ENCODE measurements at places on chromosomes 7 and 10.
A peak's percentile ranks its signal among the peaks of the same experiment; 100 is the strongest.

GRCh38 chr7:19009936-19010280 is 107.5 kb downstream of the TWIST1 start:
- no peak for DNase-seq

DNA sequence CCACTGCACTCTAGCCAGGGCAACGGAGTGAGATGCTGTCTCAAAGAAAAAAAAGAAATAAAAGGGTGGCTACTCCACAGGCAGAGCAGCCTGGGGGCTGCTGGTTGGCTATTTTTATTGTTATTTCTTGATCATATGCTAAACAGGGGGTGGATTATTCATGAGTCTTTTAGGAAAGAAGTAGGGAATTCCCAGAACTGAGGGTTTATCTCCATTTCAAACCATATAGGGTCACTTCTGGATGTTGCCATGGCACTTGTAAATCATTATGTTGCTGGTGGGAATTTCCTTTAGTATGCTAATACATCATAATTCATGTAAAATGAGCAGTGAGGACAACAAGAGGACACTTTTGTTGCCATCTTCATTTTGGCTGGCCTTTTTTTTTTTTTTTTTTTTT is 52.1 kb upstream of the GHITM start:
- no peak for DNase-seq

DNA sequence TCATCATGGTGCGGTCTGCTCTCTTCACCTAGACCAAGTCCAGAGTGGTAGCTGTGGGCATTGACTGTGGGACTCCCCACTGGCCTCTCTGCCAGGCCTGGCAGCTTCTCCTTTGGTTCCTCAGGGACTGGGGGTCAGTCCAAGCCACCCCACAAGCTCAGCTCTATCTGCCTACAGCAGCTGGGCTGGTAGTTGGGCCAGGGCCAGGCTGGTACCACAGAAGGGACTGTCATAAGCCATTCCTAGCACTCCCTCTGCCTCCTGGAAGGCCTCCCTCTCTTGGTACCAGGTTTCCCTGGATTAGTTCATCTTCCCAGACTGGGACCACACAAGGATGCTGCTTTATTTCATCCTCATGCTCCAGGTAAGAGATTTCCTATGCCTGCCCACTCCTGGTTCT is 24.2 kb upstream of the UNC5B start:
- no peak for DNase-seq

- no peak for DNase-seq
Measured at GRCh38 chr10:45451407-45451806, 77.4 kb downstream of the ALOX5 start.

DNA sequence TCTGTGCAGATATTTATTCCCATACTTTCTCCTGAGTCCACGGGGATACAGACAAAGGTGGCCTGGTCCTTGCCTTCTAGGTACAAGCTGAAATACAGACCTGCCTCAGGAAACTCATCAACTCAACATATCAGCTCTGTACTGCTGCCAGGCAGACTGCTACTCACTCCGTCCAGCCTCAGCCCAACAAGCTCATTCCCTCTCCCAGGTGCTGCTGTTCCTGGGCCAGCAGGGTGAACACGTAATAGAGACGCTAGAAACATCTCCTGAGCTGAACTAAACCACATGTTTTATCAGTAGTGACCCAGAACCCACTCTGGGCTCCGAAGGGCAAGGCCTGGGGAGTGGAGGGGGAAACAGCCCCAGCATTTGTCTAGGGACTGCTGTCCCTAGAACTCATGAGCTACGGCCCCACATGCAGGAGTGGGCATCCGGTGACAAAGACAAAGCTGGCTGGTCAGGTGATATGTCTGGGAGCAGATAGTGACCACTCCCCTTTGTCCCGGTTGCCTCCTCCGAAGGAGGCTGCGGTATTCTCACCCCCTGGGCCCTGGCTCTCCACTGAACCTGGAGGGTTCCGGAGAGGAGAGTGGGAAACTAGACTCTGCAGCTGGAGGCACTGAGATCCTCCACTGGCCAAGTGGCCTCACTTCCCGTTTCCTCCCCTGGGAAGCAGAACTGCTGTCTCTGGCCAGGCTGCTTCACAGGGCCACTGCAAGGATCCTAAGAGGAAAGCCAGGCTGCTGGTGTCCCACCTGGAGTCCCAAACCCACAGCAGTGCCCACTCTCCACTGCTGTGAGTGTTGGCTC is 116.1 kb downstream of the FAM53B start:
- no peak for DNase-seq

DNA sequence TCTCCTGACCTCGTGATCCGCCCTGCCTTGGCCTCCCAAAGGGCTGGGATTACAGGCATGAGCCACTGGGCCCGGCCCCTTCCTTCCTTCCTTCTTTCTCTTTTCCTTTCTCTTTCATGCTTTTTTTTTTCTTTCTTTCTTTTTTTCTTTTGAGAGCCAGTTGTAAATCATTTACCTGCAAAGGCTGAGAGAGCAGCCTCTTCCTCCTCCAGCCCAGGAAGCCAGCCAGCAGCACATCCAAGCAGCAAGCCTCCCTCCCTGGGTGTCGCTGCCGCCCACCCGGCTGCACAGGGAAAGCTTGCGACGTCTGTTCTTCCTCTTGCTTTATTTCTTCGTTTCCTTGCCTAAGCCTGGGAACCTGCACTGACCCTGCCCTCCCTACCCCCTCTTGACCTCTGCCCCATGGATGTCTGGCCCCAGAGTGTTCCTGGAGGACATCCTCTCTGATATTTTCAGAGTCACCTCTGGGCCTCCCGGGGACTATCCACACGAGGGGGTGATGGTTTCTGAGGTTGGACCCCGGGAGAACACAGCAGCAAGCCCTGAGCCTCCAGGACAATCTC is 62.8 kb upstream of the MYL10 start:
- peak; percentile 13 for DNase-seq

DNA sequence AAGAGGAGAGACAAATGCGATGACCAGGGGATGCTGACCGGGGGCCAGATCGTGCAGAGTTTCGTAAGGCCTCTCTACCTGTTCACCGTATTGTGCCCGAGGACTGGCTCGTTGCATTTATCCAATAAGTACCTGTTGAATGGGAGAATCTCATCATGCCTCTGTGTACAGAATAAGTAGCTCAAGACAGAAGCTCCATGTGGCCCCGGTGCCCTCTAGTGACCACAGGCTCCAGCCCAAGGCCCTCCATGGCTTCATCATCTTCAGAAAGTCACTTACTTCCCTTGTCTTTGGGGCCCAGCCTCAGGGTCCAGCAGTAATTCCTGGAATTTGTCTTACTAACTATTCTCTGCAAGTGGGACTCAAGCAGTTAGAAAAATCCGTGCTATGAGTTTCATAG is 151.0 kb downstream of the CHN2 start:
- no peak for DNase-seq

GRCh38 chr10:59905066-59905730 is 1.2 kb downstream of the CCDC6 start:
- no peak for DNase-seq

DNA sequence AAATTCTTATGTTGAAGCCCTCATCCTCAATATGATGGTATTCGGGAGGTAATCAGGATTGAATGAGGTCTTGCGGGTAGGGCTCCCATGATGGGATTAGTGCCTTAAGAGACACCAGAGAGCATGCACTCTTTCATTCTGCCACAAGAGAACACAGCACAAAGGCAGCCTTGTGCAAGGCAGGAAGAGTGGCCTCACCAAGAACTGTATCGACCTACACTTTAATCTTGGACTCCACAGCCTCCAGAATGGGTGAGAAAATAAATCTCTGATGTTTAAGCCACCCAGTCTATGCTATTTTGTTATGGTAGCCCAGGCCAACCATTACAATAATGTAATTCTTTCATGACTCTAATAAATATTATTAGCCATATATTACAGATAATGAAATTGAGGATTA is 8.4 kb downstream of the SEM1 start:
- DNase-seq: no peak
